Lung (tissue), 17 donors: ENCODE measurements at places on chromosomes 2 and 18. TPM values are rescaled to one million over a fixed set of nuclear protein-coding genes. Genes with fewer than 3 reads are reported as not detected.
A peak's percentile ranks its signal among the peaks of the same experiment; 100 is the strongest.

DNA sequence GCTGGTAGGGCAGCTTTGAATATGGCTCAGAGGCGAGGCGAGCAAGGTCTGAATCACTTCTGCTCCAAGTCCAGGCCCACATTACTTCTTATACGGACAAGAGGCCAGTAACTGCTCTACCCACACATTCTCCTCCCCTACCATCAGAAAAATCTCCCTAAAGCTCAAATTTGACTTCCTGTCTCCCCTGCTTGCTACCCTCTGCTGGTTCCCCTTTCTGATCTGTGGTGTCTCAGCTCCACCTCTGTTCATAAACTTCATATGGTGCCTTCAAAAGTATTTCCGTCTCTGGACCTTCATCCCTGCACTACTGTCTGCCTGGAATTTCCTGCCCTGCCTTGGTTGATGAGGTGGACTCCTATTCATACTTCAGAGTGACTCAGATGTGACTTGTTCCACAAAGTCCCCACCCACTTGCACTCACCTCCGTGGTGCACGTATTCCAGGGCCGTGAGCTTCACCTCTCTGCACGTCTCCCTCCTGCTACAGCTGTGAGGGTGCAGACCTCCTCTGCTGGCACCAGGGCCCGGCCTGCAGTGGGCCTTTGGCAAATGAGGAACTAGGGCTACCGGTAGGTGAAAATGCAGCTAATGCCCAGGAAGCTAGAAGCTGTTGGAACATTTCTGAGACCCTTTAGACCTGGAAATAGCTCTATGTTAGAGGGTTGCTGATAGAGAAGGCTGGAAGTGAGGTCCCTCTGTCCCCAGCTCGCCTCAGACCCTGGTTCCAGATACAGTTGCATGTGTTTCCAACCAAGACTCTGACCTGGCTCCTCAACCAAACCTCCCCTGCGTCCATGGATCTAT, 24.6 kb upstream of the KCMF1 start:
- no peaks in the 10 kb centered on the region for H3K4me1 ChIP-seq
- no peak overlapping the region for H3K4me3 ChIP-seq
- no peaks in the 10 kb centered on the region for H3K27me3 ChIP-seq
- no peak for DNase-seq
- H3K27ac ChIP-seq: no peak overlapping the region
- no peaks in the 10 kb centered on the region for H3K36me3 ChIP-seq

DNA sequence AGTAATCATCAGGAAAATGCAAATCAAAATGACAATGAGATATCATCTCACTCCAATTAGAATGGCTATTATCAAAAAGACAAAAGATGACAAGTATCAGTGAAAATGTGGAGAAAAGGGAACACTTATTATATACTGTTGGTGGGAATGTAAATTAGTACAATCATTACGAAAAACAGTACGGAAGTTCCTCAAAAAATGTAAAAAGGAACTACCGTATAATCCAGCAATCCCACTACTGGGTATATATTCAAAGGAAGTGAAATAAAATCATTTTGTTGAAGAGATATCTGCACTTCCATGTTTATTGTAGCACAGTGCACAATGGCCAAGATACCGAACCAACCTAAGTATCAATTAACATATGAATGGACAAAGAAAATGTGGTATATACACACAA, 52.4 kb upstream of the TEX51 start:
- no peaks in the 10 kb centered on the region for H3K36me3 ChIP-seq
- DNase-seq: no peak
- H3K27me3 ChIP-seq: no peaks in the 10 kb centered on the region
- no peak overlapping the region for H3K4me3 ChIP-seq

DNA sequence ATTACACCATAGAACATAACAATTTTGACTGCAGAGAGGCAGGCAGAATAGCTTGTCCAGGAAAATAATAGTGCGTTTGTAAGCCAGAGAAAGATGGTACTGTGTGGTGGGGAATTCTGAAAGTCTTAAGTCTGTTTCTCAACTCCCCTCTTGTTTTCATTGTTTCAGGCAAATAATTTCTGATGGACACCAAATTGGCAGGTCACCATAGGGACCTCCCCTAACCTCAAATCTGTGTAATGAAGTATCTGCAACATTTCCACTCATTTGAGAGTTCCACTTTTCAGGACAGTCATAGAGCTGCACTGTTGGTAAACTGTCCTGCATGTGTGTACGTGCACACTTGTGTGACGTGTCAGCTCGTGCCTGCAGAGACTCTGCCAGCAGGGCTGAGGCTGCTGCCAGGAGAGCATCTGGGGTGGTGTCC, 195.6 kb downstream of the AGAP1 start:
- H3K36me3 ChIP-seq: no peaks in the 10 kb centered on the region
- H3K4me3 ChIP-seq: no peak overlapping the region
- no peak overlapping the region for H3K27ac ChIP-seq
- no peak for DNase-seq

GRCh38 chr18:10006311-10006893, 92.6 kb downstream of the VAPA start:
- no peaks in the 10 kb centered on the region for H3K36me3 ChIP-seq
- peak; percentile 74 for DNase-seq
- no peaks in the 10 kb centered on the region for H3K27me3 ChIP-seq
- H3K4me1 ChIP-seq: peaks cover 24% of the 10 kb centered on the region
- no peak overlapping the region for H3K27ac ChIP-seq

GRCh38 chr2:217277646-217278398, 418.0 kb upstream of the TNP1 start:
- no peaks in the 10 kb centered on the region for H3K4me1 ChIP-seq
- H3K27ac ChIP-seq: no peak overlapping the region
- no peak for DNase-seq
- H3K4me3 ChIP-seq: no peak overlapping the region
- H3K27me3 ChIP-seq: no peaks in the 10 kb centered on the region
- H3K36me3 ChIP-seq: no peaks in the 10 kb centered on the region

DNA sequence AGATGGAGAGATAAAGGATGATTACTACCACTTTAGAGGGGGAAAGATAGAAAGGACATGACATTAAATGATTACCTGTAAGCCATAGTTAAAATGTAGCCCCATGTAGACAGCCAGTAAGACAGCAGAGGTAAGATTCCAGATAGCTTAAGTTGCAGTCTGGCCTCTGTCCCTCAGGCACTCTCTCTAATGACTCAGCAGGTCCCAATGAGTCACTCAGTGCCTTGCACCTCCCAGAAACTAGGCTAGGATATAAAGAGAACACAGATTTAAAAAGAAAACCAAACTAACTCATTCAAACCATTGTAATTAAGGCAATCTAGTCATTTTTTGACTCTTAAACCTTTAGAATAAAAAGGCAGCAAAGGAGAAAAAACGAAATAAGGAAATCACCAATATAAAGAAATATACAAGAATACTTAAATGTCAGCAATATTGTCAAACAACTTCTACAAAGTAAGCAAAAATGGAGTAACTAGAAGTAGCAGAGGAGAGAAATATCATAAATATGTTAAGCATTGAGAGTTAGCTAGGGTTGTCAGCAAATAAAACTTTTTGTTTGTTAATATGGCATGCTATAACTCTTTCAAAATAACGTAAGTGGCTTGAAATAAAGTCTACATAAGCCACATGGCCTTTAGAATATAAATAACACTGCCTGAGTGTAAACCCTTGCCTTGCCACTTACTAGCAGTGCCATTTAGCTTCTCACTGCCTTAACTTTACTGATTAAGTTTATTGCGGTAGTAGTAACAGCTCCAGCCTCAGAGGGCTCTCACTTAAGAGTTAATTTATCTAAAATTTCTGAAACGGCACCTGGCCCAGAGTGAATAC, 48.5 kb downstream of the SOCS6 start:
- peaks cover 5% of the 10 kb centered on the region for H3K36me3 ChIP-seq
- H3K4me1 ChIP-seq: no peaks in the 10 kb centered on the region
- peak overlapping the region; percentile 33 for H3K27ac ChIP-seq

DNA sequence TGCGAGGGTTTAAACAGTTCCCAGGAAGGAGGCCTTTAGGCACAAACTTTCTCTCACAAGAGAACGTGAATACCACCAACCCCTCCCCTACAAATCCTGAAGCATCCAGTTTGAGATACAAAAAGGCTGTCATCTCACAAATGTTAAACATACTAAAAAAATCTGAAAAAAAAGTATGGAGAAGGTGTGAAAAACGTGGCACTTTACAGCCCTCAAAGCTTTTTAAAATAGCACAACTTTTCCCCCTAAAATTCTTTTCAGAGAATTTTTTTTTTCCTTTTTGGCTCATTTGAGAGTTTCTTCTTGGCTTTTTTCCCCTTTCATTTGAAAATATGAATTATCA, 10.1 kb downstream of the ZEB2 start:
- H3K27me3 ChIP-seq: peaks cover 58% of the 10 kb centered on the region
- no peak for DNase-seq
- H3K4me3 ChIP-seq: no peak overlapping the region

- DNase-seq: no peak
- no peak overlapping the region for H3K4me3 ChIP-seq
- H3K36me3 ChIP-seq: no peaks in the 10 kb centered on the region
- no peak overlapping the region for H3K27ac ChIP-seq
Measured at GRCh38 chr2:145154731-145155130, 634.8 kb upstream of the ZEB2 start.

GRCh38 chr2:26095758-26096157, 61.9 kb downstream of the RAB10 start:
- H3K27ac ChIP-seq: no peak overlapping the region
- no peak overlapping the region for H3K4me3 ChIP-seq
- H3K4me1 ChIP-seq: peaks cover 11% of the 10 kb centered on the region
- no peaks in the 10 kb centered on the region for H3K27me3 ChIP-seq
- no peak for DNase-seq

DNA sequence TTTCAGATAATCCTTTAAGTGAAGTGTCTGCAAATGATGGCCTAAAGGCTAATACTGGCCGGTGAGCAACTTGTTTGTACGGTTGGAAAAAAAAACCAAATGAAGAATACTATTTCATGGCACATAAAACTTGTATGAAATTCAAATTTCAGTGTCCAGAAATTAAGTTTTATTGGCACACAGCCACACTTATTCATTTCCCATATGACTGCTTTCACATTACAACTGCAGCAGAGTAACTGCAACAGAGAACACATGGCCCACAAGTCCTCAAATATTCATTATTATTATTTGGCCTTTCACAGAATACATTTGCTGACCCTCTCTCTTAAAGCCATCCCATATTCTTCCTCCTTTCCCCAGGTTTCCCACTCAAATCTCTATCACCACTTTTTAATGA, 1268.6 kb downstream of the LRP1B start:
- no peak overlapping the region for H3K4me3 ChIP-seq
- no peak overlapping the region for H3K27ac ChIP-seq
- DNase-seq: no peak
- H3K4me1 ChIP-seq: no peaks in the 10 kb centered on the region
- H3K27me3 ChIP-seq: no peaks in the 10 kb centered on the region

Gene CYTIP
- total RNA-seq: 21.4 TPM

Gene RBKS
- total RNA-seq: 5.0 TPM

Gene PLEK
- total RNA-seq: 25.9 TPM

Gene ESCO1
- 28.2 TPM for total RNA-seq
